ENCODE measurements at places on chromosomes 11 and 22.
A peak's percentile ranks its signal among the peaks of the same experiment; 100 is the strongest.

- peak; percentile 11 for DNase-seq
These were observed 836 bp downstream of the SPON1 start for GRCh38 chr11:13963169-13963948.

- DNase-seq, result peak; percentile 28
These were observed 5.4 kb downstream of the BEST1 start for GRCh38 chr11:61955422-61956135.

DNA sequence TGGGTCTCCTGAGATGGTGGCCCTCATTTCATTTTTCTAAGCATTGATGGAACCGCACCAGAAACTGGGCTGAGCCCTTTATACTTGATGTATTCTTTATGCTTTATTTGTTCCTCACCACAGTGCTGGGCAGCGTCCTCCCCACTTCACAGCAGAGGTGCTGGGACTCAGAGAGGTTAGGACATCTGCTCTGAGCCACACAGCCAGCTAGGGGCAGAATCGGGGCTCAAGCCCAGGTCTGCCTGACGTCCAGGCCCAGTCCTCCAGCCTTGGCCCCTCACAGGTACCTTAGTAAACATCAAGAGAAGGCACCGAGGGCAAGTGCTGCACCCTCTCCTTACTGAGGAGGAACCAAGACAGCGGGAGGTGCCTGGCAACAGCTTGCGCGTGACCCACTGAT is 20.2 kb upstream of the SHISAL1 start:
- DNase-seq, result no peak

DNA sequence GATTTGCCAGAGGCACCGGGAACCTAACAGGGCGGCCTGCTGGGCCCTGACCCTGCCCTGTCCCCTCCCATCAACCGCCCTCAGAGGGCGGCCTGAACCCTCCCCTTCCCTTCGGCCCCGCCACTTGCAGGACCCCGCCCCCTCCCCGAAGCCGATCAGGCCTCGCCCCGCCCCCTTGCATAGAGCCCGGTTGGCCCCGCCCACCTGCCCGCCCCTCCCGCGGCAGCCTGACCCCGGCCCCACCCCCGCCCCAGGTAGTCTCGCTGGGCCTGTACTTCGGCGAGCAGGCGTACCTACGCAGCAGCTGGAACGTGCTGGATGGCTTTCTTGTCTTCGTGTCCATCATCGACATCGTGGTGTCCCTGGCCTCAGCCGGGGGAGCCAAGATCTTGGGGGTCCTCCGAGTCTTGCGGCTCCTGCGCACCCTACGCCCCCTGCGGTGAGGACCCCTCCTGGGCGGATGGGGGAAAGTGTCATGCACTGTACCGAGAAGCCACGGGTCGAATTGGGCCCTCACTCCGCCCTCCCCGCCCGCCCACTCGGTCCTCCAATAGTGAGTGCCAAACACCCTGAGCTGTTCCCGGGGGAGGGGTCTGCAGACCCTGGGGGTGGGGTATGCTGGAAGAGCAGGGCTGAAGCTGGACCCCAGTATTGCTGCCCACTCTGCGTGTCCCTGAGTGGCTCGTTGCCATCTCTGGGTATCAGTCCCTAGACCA is 94.1 kb downstream of the CACNA1I start:
- peak; percentile 45 for DNase-seq

DNA sequence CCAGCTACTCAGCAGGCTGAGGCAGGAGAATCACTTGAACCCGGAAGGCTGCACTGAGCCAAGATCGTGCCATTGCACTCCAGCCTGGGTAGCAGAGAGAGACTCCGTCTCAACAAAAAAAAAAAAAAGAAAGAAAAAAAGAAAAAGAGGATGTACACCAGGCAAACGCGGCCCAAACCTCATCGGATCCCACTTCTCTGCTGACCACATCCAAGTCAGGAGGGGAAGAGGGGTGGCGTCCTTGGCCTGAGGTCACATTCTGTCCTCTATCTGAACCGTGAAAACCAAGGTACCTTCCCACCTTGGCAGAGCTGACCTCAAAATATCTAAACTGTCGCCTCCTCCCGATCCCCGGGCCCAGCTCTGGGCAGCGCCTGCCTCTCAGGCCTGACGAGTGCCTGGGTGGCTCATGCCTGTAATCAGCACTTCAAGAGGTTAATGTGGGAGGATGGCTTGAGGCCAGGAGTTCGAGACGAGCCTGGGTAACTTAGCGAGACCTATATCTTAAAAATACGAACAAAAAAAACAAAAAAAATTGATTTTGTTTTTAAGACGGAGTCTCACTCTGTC is 25.1 kb downstream of the RGL4 start:
- no peak for DNase-seq
